ENCODE measurements at places on chromosomes 2 and 18.

GRCh38 chr2:177874686-177875085, 197.9 kb downstream of the PDE11A start:
- no peak for DNase-seq

DNA sequence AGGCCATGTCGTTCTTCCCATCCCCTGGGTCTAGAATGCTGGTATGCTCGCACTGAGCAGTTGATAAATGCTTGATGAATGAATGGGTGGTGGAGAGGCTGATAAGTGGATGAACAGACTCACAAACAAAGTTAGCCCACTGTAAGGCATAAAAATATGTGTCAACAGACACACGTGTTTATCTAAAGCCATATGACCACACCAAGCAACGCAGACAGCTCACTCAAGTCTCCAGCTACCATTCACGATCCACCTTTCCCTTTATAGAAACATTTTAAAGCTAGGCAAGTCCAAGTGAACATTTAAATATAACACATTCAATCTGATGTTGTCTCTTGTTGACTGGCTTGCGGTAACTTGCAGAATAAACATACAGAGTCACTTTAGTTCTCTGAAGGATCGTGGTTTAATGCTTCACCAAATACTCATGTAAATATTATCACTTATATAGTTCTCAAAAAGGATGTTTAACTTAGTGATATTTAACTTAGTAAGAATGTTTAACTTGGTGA, 105.5 kb downstream of the NOL10 start:
- DNase-seq: no peak

DNA sequence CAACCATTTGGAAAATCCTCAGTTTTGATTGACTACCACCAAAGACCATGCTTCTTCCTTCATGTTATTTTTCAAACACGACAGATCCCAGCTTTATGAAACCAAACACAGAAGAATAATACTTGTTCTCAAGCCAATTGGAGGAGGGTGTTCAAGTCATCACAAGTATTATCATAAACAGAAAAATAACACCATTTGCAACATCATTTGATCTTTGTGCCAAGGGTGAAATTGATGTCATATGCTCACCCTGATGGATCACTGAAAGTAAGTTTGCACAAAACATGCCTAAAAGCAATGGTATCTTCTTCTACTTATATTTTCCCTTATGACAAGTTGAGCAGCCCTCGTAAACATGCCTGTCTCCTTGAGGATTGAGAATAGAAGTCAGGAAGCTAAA, 448.0 kb upstream of the ZEB2 start:
- no peak for DNase-seq

DNA sequence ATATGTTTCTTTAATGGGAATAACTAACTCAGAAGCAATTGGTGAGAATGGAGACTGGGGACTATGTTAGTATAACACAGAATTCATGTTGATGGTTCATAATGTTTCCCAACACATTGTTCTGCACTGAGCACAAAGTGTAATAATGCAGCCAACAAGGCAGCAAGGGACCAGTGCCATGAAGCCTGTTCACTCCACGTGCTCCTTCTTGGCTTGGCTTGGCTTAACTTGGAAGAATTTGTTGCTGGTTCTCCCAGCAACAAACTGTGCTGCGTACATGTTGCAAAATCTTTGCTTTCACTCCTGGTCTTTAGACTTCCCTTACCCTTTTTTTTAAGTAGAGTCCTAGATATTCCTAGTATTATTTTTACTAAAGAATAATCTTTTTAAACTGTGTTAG, 129.7 kb downstream of the MAP3K20 start:
- DNase-seq: peak; percentile 88

DNA sequence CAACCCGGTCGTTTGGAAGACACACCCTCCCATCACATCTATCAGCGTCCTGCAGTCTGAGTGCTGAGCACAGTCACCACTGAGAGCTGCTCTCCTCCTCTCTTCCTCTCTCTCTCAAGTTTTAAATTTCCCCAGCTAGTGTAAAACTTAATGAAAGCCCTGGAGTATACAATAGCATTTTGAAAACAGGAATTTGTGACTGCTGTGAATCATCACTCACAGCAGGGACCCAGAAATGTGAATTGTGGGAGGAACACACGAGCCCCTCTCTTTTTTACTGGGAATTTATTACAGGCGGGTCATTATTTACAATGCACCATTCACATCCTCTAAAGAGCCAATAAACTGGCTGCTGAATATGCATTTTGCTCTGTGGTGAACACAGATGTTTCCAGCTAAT, 185.0 kb upstream of the SMIM21 start:
- DNase-seq: no peak

GRCh38 chr2:44994377-44994776, 14.9 kb downstream of the SIX2 start:
- no peak for DNase-seq

DNA sequence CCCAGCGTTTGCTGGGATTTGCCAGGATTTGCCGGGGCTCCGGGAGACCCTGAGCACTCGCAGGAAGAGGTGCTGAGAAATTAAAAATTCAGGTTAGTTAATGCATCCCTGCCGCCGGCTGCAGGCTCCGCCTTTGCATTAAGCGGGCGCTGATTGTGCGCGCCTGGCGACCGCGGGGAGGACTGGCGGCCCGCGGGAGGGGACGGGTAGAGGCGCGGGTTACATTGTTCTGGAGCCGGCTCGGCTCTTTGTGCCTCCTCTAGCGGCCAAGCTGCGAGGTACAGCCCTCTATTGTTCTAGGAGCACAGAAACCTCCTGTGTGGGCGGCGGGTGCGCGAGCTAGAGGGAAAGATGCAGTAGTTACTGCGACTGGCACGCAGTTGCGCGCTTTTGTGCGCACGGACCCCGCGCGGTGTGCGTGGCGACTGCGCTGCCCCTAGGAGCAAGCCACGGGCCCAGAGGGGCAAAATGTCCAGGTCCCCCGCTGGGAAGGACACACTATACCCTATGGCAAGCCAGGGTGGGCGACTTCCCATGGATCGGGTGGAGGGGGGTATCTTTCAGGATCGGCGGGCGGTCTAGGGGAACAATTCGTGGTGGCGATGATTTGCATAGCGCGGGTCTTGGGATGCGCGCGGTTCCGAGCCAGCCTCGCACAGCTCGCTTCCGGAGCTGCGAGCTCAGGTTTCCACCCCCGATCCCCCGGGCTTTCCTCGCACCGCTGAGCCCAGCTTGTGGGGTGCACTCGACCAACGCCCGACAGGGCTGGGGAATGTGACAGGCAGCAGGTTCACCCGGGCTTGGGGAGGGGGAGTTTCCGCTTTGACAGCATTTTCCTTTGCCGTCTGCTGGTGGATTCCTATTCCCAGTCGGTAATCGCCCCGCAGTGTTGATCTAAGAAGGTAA, 2.8 kb downstream of the ONECUT2 start:
- peak; percentile 70 for DNase-seq

DNA sequence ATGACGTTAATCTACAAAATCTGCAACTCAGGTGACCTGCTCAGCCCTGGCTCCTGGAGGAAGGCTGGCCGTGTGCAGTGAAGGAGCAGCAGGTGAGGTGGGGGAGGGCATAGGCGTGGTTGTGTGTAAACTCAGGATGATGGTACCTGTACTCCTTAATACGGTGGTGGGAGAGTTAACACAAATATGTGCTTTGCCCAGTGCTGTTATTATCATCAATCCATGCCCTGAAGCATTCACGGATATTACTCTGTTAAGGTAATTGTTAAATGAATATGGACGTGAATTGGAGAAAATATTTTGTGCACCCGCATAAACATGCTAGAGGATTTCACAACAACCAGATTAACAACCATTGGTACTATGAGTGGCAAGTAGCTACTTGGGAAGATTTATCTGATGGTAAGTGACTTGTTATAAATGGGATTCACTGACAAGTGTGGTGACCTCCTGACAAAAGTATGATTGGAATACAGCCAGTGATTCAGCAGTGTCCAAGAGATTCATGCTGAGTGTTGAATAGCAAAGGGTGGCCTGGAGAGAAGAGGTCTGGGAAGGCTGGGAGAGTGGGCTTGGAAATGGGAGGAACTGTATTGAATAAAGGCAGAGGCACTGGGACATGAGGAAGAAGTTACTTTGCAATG, 194.1 kb downstream of the TPGS2 start:
- DNase-seq: no peak

DNA sequence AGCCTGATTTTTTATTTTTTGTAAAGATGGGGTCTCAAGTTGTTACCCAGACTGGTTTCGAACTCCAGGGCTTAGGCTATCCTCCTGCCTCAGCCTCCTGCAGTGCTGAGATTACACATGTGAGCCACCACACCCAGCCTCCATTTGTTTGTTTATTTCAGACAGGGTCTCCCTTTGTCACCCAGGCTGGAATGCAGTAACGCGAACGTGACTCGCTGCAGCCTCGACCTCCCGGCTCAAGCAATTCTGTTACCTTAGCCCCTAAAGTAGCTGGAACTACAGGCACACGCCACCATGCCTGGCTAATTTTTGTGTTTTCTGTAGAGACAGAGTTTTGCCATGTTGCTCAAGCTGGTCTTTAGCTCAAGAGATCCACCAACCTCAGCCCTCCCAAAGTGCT, 27.2 kb downstream of the UBXN4 start:
- DNase-seq: no peak

- no peak for DNase-seq
These were observed 206.2 kb downstream of the EXOC6B start for GRCh38 chr2:72619626-72620025.

DNA sequence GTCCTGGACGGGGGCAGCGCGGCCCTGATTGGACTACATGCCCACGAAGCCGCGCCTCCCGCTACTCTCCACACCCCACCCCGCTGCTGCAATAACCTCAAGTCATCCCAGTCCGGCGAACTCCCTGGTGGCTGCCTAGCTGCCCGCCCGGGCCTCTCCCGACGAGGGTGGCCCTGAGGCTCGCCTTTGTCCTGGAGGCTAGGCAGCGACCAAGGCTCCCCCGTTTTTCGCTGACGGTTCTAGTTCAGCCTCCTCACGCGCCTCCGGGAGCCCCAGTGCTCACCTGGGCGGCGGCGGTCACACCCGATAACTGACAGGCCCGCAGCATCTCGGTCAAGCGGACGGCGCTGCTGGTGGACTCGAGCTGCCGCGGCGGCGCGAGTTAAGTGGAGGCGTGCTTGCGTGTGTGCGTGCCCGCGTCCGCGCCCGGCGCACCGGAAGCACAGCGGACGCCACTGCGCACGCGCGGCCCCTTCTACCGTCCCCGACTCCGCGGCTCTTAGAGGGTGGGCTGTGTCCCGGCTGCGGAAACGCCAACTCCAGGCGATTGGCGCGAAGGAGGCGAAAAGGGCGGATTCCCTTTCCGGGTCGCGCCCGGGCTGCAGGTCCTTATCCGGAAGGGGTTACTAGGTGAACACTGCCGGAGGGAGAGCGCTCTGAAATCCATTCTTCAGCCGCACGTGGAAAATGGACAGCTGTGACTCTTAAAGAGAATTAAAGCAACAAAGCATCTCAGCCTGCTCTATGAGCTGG, at the start of gene IMMT:
IMMT (minus strand) TSS at position 408 of the 753 bp plus-strand sequence; CDS start at position 328, 80 bp downstream.
- peak; percentile 98 for DNase-seq

- DNase-seq: no peak
These were observed 8.3 kb downstream of the ARL5A start for GRCh38 chr2:151819920-151820319.

- no peak for DNase-seq
These were observed 15.5 kb upstream of the CDC42EP3 start for GRCh38 chr2:37686792-37687526.

DNA sequence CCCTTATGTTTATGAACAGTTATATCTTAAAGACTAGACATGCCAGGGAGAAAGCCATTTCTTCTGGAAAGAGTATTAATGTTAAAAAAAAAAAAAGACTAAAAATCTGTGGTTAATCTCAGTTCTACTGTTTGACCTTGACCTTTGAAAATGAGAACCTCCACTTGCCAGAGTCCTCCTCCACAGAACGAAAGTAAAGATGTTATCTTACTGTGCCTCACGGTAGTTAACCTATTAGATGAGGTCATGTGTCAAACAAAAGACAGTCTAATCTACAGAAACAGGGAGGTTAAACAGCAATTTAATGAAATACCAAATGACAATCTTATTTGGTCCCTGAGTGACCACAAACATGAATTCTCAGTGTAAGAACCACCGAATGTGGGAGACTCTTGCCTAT, 51.2 kb downstream of the SLC14A2 start:
- no peak for DNase-seq

DNA sequence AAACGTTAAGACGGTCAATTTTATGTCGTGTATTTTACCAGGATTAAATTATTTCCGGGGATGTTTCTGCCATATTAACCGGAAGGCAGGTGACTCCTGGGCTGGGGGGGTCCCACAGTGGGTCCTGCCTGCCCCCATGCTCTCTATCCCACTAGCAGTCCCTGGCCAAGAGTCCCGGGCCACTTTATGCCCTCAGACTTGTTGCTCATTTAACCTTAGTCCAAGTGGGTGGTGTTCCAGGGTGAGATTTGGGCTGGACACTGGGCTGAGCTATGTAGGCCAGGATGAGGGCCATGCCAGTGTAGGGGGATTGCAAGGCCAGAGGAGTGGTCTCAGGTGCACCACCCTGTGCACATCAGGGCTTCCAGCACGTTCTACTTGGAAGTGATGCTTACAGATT, 24.1 kb downstream of the TWIST2 start:
- no peak for DNase-seq

GRCh38 chr2:138415985-138416384, 85.6 kb upstream of the SPOPL start:
- no peak for DNase-seq

GRCh38 chr2:127857265-127857808, 618 bp downstream of the POLR2D start:
- DNase-seq: no peak

DNA sequence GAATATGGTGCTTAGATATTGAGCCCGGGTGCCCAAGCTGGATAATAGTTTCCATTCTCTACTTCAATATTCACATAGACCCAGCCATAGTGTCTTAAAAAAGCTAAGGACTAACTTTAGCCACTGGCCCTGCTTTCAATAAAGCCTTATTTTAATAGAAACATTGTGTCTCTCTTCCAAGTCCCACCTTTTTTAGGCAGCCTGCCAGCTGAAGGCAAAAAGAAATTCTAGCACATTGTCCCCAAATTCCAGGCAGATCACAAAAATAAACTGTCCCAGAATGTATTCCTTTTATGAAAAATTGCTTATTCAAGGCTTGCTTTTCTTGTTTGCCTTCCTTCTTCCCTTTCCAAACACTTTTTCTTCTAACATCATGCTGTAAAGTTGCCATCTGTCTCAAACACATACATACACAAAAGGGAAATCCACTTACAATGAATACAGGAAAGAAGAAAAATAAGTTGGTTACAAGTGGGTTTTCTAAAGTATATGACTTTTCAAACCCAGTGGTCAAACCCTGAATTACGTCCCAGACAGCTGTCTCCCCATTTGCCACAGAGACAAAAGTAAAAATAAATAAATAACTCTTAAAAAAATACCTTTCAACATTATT, 778.5 kb downstream of the BCL11A start:
- DNase-seq: no peak

GRCh38 chr2:208906330-208906729, 499.7 kb downstream of the PTH2R start:
- no peak for DNase-seq

- no peak for DNase-seq
These were observed 12.7 kb downstream of the INPP5D start for GRCh38 chr2:233072838-233073237.

DNA sequence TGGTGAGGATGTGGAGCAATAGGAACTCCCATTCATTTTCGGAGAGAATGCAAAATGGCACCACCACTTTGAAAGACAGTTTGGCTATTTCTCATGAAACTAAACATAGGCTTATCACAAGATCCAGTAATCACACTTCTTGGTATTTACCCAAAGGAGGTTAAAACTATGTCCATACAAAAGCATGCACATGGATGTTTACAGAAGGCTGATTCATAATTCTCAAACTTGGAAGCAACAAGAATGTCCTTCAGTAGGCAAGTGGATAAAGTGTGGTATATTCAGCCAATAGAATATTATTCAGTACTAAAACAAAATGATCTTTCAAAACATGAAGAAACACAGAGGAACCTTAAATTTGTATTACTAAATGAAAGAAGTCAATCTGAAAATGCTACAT, 440.6 kb downstream of the FBXO15 start:
- DNase-seq: no peak
